IMR-90 (cell line): ENCODE measurements at places on chromosomes 12 and 14.

DNA sequence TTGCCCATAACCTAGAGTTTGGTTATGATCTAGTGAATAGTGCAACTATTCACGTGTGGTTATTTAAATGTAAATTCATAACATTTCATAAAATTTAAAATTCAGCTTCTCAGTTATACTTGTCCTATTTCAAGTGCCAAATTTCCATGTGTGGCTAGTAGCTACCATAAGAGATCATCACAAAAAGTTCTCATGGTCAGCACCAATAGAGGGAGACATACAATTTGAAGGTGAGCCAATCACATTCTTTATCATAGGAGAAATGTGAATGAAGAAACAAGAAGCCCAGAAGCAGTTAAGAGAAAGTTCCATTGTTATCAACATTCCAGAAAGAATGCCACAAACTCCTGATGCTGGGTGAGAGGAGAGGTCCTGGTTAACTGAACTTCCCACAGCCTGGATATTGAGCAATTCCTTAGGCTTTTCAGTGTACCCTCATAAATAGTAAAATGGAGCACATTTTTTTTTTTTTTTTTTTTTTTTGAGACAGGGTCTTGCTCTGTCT is 892.9 kb upstream of the USP15 start:
- DNase-seq, result no peak

DNA sequence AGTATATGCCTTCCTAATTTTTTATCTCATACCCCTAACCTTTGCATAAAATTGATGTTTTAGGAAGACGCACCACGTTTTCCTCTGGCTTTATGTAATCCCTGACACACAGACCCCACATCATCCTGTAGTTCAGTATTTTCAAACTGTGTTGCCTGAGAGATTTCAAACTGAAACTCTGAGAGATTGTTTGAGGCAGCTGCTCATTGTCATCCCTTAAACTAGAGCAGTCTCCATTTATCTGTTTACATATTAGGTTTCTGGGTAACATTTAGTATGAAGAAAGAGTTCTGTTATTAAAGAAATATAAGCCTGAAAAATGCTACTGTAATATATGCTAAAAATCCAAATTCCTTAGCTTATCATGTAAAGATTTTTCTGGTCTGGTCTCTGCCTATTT is 24.3 kb downstream of the MNAT1 start:
- peak; percentile 62 for DNase-seq

DNA sequence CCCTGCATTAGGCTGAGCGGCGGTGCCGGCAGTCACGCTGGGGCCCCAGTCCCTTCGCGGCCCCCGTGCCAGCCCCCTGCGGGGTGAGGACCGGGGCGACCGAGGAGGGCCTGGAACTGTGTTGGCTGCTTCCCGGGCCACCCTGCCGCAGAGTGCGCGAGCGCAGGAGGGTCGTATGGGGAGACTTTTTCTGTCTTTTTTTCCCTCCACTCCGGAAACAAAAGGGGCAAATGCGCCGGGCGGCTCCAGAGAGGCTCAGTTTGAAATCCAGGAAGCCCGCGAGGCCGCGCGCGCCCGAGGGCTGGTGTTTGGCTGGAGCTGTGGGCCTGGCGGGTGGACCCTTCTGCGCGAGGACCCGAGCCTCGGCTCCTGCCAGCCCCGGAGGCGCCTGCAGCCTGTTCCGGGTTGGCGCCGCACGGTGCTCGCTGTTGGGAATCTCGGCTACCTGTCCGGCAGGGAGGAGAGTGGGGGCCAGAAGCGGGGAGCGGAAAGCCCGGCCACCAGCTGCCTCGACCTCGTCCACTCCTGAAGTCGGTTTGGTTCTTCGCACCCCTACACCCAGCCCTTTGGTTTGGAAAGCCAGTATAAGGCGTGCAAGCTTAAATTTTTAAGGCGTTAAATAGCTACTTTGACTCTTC is 638 bp downstream of the PLEKHG3 start:
- DNase-seq, result peak; percentile 15

GRCh38 chr14:60328583-60328982 is 79.6 kb downstream of the PPM1A start:
- no peak for DNase-seq

DNA sequence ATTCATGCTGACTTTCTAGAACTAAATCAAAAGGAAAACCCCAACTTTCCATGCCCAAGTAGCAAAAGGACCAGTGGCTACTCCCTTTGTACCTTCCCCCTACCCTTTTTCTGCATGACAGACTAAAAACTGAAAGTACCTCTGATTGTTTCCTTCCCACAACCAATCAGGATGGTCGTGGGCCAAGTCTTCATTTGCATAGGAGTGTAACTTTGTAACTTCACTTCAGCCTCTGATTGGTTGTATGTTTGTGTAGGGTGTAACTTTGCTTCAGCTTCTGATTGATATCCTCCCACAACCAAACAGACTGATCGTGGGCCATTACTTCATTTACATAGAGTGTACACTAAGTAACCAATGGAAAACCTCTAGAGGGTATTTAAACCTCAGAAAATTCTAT is 96.5 kb downstream of the DENND5B start:
- no peak for DNase-seq

DNA sequence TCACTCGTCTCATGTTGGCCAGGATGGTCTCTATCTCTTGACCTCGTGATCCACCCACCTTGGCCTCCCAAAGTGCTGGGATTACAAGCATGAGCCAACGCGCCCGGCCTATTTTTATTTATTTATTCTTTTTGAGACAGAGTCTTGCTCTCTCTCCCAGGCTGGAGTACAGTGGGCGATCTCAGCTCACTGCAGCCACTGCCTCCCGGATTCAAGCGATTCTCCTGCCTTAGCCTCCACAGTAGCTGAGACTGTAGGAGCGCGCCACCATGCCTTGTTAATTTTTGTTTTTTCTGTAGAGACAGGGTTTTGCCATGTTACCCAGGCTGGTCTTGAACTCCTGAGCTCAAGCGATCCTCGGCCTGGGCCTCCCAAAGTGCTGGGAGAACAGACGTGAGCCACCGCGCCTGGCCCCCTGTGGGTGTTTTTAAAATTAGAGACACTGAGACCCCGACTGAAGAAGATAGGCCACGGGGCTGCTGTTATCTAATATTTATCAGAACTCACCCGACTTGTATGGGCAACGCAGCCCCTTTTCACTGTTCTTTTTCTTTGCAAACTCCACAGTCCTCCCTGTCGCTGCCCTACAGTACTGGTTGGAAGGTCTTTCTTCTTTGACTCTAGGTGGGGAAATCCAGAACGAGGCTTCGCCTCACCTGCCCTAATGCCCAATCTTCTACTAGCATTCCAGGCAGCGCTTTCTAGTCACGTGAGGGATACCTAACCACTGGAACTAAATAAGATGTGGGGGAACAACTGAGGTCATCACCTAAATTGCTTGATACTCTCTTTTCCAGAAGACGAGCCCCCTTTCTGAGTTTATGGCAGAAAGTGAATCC is 1.4 kb upstream of the GABARAPL1 start:
- no peak for DNase-seq

DNA sequence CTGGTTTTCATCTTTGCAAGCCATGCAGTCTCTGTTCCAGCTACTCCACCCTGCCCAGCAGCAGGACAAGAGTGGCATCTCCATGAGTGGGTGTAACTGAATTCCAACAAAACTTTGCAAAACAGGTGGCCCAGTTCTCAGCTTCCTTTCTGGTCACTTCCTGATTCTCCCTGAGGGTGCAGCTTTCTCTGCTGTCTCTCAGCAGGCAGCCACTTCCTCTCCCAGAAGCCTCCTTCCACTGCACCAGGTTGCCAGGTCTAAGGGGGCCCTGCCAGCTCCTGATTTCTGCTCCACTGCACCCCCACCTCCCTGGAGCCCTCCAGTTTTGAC is 341.0 kb upstream of the FKBP4 start:
- no peak for DNase-seq

GRCh38 chr12:120065472-120065871 is 51.1 kb downstream of the RAB35 start:
- DNase-seq, result no peak

DNA sequence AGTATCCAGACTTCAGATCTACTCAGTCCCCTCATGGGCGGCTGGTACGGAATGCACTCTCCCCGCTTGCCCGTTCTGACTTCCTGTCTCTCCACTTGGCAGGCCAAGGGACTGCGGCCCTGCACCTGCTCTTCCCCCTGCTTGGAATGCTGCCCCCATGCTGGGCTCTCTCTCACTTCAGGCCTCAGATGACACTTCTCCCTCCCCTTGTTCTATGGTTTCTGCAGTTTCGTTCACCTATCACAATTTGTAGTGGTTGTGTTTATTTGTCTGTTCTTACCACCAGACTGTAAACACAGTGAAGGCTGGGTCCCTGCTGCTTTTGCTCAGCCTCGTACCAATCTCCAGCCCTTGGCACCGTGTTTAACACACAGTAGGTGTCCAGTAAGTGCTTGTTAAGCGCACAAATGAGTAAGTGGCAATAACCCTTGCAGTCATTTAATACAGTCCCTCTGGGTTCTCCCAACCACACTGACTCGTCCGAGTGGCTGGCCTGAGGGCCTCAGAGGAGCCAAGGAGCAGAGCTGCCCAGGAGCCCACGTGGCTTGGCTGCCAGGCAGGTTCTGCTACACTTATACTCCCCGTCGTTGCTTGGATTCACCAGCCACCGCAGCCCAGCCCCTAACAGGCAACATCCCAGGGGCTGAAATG is 11.8 kb downstream of the SLC6A12 start:
- DNase-seq, result no peak

GRCh38 chr12:110563702-110564470 is 19.2 kb downstream of the PPTC7 start:
- peak; percentile 56 for DNase-seq

DNA sequence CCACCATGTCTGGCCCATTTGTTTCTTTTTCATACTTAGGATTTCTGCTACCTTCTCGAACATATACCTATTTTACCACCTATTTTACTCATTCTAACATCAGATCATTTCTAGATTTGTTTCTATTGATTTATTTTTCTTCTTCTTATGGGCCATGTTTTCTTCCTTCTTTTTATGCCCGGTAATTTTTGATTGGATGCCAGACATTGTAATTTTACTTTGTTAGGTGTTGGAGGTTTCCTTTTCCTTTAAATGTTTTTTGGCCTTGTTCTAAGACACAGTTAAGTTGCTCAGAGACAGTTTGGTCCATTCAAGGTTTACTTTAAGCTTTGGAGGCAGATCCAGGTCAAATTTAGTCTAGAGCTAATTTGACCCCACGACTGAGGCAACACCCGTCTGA is 14.7 kb upstream of the BEGAIN start:
- no peak for DNase-seq
